ENCODE measurements at places on chromosomes 3 and 15. TPM values are rescaled to one million over a fixed set of nuclear protein-coding genes. Genes with fewer than 3 reads are reported as not detected.

The PARP6 gene
- 65.9 TPM for total RNA-seq

DNA sequence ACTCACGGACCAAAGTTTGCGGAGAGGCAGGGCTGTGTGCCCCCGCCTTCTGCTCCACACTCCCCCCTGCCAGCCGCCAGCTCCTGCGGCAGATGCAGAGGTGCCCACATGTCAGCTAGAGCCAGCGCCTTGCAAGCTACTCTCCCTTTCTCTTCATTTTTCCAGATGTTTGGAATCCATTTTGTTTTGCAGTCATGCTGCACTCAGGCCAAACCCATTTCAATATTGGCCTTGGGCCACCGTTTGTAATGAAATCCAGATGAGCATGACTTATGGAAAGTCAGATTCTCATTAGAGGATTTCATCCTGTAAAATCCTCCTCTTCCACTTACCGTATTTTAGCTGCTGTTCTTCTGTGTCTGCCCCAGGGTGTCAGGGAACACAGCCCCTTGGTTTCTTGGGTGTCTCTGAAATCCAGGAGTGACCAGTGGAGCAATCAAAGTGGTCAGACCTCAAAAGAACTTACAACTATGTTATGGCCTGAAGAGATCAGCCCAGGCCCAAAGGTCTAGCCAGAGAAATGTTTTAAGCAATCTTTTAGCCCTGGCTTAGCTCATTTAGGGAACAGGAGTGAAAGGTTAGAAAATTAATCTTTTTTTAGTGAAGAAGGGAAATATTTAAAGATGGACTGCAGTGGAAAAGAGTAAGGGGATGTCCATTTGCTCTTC is 65.8 kb downstream of the AAGAB start:
- DNase-seq = no peak

GRCh38 chr15:73745073-73745472 is 8.1 kb downstream of the INSYN1 start:
- DNase-seq = no peak

DNA sequence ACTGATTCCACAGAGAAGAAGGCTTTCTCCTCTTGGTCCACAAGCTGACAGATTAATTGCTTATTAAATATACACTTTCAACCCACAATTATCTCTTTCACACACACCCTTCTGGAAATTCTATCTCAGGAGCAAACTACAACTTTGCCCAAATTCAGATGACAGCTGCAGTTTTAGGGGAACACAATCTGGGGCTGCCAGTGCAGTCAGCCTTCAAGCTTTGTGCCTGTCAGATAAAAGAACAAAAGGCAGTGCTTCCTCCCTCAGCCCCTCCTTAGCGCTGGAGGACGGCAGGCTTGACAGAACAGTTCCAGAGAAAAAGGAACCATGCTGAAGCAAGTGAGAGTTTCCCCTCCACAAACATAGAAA is 99.6 kb downstream of the TMCC1 start:
- no peak for DNase-seq

The INSYN1 gene
- not detected for total RNA-seq

DNA sequence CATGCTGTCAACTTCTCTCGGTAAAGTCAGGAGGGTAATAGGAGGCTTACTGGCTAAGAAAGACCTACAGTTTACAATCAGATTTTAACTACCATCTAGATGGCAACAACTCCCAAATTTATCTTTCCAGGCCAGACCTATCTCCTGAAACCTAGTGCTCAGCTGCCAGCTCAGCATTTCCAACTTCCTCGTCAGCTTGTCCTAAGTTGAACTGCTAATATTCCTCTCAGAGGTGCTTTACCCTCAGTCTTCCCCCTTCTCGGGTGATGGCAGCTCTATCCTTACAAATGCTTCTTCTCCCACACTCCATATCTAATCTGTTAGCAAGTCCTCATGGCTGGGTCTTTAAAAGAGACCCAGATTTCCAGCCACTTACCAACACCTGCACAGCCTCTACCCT is 36.9 kb upstream of the UBE2E2 start:
- DNase-seq = no peak

The ACSBG1 gene
- 0.48 TPM for total RNA-seq

DNA sequence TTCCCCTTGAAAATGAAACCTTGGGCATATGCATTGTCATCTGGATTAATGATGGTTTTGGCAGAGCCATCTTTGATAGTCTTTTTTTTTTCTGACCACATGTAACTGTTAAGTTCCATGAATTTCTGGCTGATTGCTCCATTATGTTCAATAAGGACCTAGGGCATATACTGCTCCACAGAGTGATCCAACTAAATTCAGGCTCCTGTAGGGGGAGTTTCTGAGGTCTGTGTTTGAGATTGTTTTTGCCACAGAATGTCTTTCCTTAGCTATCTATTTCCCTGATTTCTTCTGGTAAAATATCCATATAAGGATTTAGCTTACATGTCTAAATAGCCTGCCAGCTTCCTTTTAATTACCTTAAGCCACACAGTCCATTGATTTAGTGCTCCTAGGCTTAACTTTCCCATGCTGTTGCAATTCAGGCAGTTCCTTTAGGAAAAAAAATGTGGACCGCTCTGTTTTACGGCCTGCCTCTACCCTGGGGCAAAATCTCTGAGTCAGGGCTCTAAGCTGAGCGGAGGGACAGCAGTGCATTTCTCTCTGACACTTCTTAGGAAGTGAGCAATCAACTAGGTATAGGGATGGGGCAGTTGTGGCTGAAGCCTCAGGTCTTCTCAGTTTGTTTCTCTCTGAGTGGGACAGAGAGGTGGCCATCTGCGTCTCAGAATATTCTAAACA is 796.2 kb downstream of the NR2F2 start:
- no peak for DNase-seq

DNA sequence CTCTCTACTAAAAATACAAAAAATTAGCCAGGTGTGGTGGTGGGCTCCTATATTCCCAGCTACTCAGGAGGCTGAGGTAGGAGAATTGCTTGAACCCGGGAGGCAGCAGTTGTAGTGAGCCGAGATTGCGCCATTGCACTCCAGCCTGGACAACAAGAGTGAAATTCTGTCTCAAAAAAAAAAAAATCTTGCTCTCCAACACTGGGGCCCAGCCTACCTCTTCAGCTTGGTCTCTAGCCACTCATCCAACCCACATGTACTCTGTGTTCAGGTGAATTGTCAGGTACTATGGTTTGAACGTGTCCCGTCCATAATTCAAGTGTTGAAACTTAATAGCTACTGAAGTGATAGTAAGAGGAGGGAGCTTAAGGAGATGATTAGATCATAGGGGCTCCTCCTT is 22.4 kb upstream of the RAB7A start:
- no peak for DNase-seq

The RBPMS2 gene
- total RNA-seq = 4.1 TPM

DNA sequence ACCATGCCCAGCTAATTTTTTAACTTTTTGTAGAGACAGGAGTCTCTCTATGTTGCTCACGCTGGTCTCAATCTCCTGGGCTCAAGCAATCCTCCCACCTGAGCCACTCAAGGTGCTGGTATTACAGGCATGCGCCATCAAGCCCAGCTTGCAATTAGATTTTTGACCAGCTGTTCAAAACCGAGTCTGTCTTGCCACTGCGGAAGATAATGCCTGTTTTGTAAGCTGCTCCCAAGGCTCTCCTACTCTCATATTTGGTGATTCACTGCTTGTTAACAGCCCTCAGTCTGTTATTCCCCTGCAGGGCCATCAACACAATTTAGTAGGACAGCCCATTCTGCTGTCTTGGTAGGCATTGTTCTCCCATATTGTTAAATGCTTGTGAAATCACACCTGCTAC is 17.8 kb upstream of the MCCC1 start:
- DNase-seq = no peak

The PIGZ gene
- 5.6 TPM for total RNA-seq

- no peak for DNase-seq
These were observed 1005.2 kb upstream of the CADM2 start for GRCh38 chr3:83953417-83954089.

The GOLGA6L9 gene
- total RNA-seq = 3.8 TPM

- DNase-seq = no peak
These were observed 5.5 kb upstream of the ACAP2 start for GRCh38 chr3:195448205-195448875.

DNA sequence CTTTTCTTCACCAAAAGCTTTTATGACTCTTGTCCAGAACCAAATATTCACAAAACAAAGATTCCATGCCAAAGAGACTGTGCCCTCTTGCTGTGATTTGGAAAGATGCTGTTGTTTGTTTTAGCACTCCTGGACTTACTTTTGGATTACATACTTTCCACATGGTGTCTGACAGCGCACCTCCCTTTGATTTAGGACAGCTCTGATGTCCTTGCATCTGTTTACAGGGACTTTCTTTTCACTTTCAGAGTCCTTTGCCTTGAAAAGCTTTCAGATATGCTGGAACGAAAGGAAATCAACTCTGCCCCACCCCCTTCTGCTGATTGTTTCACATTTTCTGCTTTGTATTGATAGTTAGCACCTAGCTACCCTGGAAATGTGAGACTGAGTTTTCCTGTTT is 133.0 kb upstream of the NR2E3 start:
- DNase-seq = no peak

The OR5K2 gene
- not detected for total RNA-seq

GRCh38 chr15:59550956-59551355 is 60.6 kb upstream of the GCNT3 start:
- no peak for DNase-seq

The DNAJC19 gene
- total RNA-seq = 86.9 TPM

DNA sequence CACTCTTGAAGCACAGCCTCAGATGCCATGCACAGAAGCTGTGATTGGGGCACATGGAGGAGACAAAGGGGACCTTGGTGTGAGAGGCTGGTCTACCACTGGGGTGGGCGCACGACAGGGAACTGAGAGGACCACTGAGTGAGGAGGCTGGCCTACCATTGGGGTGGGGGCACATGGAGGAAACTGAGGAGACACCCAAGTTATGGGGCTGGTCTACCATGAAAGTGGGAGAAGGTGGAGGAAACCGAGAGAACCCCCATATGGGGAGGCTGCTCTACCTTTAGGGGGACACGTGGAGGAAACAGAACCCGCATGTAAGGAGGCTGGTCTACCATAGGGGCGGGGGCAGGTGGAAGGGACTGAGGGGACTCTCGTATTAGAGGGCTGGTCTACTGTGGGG is 153.4 kb downstream of the FBLN2 start:
- no peak for DNase-seq

- DNase-seq = no peak
These were observed 30.8 kb downstream of the POMGNT2 start for GRCh38 chr3:43074901-43075689.

- no peak for DNase-seq
These were observed 22.9 kb upstream of the THUMPD3 start for GRCh38 chr3:9339761-9340471.

DNA sequence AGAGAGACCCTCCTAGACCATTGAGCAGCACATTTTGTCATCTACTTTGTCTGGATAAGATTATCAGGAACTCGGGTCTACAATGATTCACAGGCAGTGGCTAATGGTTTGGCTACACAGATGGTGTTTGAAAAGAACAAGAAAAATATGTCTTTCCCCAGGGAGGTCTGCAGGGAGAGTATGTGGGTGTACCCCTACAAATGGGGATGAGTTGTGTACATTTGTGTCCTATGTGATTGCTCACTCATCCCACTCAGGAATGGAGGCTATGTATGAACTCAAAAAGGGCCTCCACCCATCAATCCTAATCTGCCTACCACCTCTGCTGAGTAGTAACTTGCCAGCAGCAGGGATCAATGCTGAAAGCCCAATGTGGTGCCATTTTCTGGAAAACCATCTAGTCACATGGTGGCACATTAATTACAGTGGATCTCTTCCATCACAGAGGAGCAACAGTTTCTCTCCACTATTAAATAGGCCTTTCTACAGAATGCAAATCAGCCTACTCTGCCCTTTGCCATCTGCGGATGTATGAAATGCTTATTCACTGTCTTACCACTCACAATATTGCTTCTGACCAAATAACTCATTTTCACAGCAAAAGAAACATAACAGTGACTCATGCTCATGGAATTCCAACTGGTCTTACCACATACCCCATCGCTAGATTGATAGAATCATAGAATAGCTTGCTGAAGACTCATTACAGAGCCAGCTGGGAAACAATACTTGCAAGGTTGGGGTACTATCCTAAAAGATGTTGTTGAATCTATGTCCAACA is 48.3 kb upstream of the TRIM42 start:
- peak; percentile 56 for DNase-seq

The SEMA7A gene
- 14.5 TPM for total RNA-seq

- DNase-seq = peak; percentile 8
These were observed 471 bp upstream of the KBTBD8 start for GRCh38 chr3:66997560-66998112.

The SPATA12 gene
- 0.57 TPM for total RNA-seq

GRCh38 chr15:63364399-63365272 is 17.0 kb downstream of the CA12 start:
- DNase-seq = no peak

- DNase-seq = no peak
These were observed 17.5 kb upstream of the ARHGAP31 start for GRCh38 chr3:119276680-119277079.

DNA sequence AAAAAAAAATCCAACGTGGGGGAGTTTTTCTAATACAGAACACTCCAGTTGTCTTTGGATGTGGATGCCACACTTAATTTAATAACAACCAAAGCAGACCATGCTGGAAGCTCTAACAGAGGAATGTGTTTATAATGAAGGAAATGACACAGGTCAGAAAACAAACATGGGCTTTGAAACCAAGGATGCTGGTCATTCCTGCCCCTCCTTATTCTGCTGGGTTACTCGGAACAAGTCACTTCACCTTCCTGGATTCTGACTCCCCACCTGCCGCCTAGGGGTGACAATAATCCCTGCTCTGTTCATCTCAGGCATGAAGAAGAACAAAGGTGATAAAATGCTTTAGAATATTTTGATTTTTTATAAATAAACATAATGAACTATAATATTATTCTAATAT is 240.9 kb upstream of the ADAMTS9 start:
- DNase-seq = no peak

DNA sequence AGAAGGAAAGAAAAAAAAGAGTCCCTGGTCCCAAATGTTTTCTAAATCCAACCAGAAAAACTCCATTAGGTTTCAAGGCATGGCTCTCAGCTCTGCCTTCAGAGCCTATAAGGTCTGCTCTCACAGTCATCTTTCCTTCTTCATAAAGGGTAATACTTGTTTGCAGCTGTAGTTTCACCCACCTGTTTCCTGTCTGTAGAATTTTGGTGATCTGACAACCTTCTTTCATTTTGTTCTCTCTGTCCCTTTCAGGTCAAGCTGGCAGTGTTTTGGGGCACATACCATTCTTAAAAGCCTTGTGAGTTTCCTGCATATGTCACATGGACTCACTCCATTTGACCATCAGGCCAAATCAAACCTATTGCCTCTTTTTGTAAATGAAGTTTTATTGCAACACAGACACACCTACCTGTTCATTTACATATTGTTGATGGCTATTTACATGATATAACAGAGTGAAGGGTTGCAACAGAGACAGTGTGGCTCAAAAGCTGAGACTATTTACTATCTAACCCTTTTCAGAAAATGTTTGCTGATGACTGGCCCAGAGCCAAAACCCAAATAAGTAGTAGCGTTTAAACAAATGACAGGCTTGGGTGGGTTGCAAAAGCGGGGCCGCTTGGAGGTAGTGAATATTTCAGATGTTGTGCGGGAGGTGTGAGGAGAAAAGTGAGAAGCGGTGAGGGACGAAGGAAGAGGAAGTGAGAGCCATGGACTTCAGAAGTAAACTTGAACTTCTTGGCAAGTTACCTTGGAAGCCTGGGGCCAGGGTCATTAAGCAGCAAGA is 292.7 kb upstream of the PROK2 start:
- DNase-seq = no peak

The EAF2 gene
- total RNA-seq = 0.90 TPM

The ALDH1A3 gene
- total RNA-seq = 469 TPM

GRCh38 chr15:67372543-67372942 is 118.0 kb downstream of the IQCH start:
- DNase-seq = no peak

The CTXND1 gene
- not detected for total RNA-seq

GRCh38 chr15:38128341-38128781 is 124.3 kb upstream of the SPRED1 start:
- no peak for DNase-seq
